GM12892 (cell line): ENCODE measurements at places on chromosomes 4 and X.

DNA sequence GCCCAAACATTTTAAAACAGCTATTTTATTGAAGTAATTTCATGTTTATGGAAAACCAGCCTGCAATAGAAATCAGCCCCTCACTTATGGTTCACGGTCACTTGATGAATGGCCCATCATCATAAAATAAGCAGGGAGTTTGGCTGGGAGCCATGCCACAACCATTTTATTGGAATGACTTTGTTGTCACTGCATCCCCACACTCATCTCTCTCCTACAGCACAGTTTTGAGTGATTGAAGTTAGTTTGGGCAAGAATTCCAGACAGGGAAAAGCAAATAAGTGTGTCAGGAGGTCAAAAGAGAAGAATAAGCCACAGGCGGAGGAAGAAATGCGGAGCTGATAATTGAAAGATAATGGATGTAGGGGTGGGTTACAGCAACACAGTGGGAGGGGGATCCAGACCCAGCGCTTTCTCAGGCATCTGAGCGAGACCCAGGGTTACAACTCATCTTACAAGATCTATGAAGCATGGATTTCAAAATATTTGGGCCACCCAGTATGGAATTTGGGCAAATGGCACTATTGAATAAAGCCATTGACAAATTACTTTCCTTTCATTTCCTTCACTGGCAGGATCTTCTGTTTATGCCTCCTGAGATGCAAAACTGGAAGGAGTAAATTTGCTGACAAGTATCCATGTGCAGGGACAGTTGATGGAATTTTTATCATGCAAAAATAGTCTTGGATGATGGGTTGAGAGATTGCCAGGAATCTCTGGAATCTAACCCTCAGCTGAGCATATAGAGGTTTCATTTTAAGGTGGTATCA is 100.8 kb downstream of the SHROOM3 start:
- no peak for DNase-seq

- DNase-seq = no peak
Measured at GRCh38 chr4:15513545-15513944, 43.9 kb downstream of the CC2D2A start.

- no peak for DNase-seq
Measured at GRCh38 chr4:87824352-87824751, 8.4 kb upstream of the MEPE start.

DNA sequence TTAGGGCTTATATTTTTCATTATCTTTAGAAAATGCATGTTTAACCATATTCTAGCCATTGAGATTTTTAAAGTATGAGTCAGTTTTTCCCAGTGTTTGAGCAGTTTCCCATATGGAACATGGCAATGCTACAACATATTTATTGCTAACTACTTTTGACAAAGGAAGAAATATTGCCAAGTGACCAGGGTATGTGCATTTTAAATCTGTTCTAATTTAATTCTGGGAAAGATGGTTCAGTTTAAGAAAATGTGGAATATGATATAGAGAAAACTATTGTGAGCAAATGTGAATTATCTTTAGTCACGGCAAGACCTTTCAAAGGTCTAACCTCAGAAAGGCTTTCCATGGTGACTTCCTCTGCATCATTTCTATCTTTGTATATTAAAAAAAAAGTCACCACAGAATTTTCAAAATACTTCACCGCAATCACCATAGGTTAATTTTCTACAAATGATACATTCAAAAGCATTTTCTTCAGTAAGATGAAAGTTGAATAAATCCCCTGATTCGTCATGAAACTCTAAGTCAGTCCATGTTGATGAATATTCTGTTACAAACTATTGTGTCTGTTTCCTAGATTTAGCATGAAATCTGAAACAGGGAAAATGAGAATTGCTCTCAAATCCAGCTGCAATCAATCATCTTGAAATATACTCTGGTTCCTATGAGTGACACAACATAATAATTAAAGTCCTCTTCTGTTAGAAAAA is 2349.0 kb upstream of the TENM3 start:
- DNase-seq = no peak

- no peak for DNase-seq
Measured at GRCh38 chr4:140238351-140239056, 84.5 kb upstream of the MAML3 start.
